ENCODE measurements at places on chromosomes 4 and X. TPM values are rescaled to one million over a fixed set of nuclear protein-coding genes. Genes with fewer than 3 reads are reported as not detected.

FANCB gene
- total RNA-seq, result 6.0 TPM

TRIM60 gene
- total RNA-seq, result not detected

ADGRG2 gene
- total RNA-seq, result not detected

MTMR8 gene
- 3.4 TPM for total RNA-seq

CUL4B gene
- total RNA-seq, result 44.3 TPM

SPATA4 gene
- total RNA-seq, result not detected

KIT gene
- 49.1 TPM for total RNA-seq

FRMPD3 gene
- 0.08 TPM for total RNA-seq

GPC3 gene
- total RNA-seq, result 4.7 TPM

FAT1 gene
- 67.7 TPM for total RNA-seq

SPANXB1 gene
- total RNA-seq, result not detected

APELA gene
- 0.85 TPM for total RNA-seq

NDST3 gene
- total RNA-seq, result 11.9 TPM

FGF2 gene
- 26.1 TPM for total RNA-seq

MAGEC3 gene
- 0.13 TPM for total RNA-seq

IL3RA gene
- 0.97 TPM for total RNA-seq

MAGEE2 gene
- not detected for total RNA-seq

GAB1 gene
- 51.8 TPM for total RNA-seq

OPN1LW gene
- not detected for total RNA-seq

MAOB gene
- 0.10 TPM for total RNA-seq

GABRG1 gene
- total RNA-seq, result not detected

TMEM33 gene
- total RNA-seq, result 59.6 TPM

FAM193A gene
- 33.7 TPM for total RNA-seq

MTNR1A gene
- not detected for total RNA-seq

CYSLTR1 gene
- total RNA-seq, result 0.13 TPM

LINC00632 gene
- 142 TPM for total RNA-seq

ANK2 gene
- total RNA-seq, result 47.2 TPM

TLR2 gene
- not detected for total RNA-seq

LRAT gene
- total RNA-seq, result 0.64 TPM

GBA3 gene
- total RNA-seq, result not detected

STK32B gene
- total RNA-seq, result 0.56 TPM

SMIM10L2A gene
- 23.6 TPM for total RNA-seq

TMEM154 gene
- total RNA-seq, result 6.7 TPM

SERTM2 gene
- 0.92 TPM for total RNA-seq

ZDHHC15 gene
- total RNA-seq, result 3.7 TPM

EPGN gene
- total RNA-seq, result not detected

NAP1L5 gene
- total RNA-seq, result 4.4 TPM

PRDM8 gene
- 30.5 TPM for total RNA-seq

DRP2 gene
- 1.6 TPM for total RNA-seq

TRIML2 gene
- total RNA-seq, result 13.4 TPM

Data from endothelial cell (in vitro differentiated cells).